Activated CD4-positive, alpha-beta T cell treated with anti-CD3 and anti-CD28 coated beads, Interleukin-2, amount 50 U/mL, for 1 hour (primary cell): ENCODE measurements at places on chromosomes 11 and 22.

GRCh38 chr11:10107497-10107896 is 186.5 kb downstream of the SBF2 start:
- no peak for DNase-seq

DNA sequence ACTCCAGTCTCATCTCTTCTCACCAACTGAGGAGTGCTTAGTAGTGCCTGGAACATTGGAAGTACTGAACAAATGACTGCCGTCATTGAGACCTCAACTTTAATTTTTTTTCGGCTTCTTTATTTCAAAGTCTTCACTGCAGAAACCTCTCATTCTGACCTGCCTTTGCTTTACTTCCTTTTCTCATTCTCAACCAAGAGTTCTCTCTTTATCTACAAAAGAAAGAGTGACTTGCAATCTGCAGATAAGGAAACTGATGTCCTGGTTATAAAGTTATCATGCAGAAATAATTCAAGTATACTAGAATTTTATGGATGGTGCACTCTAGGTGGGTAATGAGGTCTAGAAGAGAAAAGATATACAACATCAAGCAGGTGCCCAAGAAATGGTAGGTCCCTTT is 1.2 kb upstream of the EED start:
- no peak for DNase-seq

GRCh38 chr11:125286486-125286885 is 121.9 kb downstream of the PKNOX2 start:
- no peak for DNase-seq

- no peak for DNase-seq
Observed at GRCh38 chr11:7499081-7499480, 13.8 kb downstream of the OLFML1 start.

DNA sequence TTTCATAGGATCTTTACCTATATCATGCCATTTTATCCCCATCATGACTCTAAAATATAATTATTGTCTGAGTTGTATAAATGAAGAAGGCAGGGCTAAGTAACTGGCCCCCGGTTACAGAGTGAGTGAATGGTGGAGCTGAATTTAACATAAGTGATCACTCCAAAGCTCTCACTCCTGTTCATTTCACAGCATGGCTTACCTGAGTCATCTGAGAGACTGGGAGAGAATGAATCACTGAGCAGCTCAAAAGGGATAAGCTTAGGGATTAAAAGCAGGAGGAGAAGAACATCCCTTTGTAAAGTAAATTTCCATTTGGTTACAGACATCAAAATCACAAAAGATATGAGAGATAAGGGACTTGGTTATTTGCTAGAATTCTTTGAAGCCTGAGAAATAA is 294.0 kb upstream of the CTSC start:
- no peak for DNase-seq
